ENCODE measurements at places on chromosomes 7 and 10.

DNA sequence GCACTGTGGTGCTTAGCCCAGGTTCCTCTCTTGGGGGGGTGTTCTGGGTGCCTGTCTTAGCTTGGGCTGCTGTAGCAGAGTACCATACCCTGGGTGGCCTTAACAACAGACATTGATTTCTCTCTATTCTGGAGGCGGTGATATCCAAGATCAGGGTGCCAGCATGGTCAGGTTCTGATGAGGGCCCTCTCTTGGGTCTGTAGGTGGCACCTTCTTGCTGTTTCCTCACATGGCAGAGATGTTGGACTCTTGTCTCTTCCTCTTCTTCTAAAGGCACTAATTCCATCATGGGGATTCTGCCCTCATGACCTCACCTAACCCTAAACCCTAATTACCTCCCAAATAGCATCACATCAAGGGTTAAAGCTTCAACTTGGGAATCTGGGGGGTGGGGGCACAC is 19.9 kb upstream of the CRHR2 start:
- no peak for DNase-seq

DNA sequence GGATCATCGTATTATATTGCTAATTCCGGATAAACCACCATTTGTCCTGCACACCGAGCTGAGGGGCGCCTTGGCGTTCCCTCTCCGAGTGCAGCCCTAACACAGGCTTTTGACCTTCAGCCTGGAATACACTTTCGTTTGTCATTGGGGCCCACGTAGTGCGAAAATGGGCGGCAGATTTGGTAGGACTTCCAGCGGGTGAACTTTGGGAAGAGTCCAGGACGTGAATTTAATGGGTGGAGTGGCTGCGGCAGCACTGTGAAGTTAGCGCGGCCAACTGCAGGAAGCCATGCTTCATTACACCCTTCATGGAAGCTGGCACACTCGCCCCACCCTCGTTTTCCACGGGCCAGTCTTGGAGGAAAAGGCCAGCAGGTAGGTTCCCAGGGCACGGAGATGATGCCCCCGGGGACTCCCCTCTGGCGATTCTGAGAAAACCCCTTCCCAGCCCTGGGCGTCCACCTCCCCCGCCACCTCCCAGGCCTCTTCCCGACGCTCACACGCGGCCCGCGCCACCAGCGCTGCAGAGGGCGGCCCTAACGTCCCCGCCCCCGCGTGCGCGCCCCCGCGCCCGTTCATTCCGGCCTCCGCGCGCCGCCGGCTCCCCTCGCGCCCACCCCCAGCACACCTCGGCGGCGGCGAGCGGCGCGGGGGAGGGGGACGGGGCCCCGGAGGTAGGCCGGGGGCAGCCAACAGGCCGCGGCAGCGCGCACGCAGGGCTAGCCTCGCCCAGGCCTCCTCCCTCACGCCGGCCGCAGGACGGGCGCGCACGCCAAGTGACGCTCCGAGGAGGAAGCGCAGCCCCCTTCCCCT is at the start of gene MLLT10:
Gene MLLT10, plus strand, starts transcription at position 766 of the 813 bp plus-strand sequence. CDS start 413 bp downstream, outside the sequence.
- peak; percentile 95 for DNase-seq

- DNase-seq = no peak
Measured at GRCh38 chr7:123090456-123090855, 95.0 kb upstream of the TAS2R16 start.

DNA sequence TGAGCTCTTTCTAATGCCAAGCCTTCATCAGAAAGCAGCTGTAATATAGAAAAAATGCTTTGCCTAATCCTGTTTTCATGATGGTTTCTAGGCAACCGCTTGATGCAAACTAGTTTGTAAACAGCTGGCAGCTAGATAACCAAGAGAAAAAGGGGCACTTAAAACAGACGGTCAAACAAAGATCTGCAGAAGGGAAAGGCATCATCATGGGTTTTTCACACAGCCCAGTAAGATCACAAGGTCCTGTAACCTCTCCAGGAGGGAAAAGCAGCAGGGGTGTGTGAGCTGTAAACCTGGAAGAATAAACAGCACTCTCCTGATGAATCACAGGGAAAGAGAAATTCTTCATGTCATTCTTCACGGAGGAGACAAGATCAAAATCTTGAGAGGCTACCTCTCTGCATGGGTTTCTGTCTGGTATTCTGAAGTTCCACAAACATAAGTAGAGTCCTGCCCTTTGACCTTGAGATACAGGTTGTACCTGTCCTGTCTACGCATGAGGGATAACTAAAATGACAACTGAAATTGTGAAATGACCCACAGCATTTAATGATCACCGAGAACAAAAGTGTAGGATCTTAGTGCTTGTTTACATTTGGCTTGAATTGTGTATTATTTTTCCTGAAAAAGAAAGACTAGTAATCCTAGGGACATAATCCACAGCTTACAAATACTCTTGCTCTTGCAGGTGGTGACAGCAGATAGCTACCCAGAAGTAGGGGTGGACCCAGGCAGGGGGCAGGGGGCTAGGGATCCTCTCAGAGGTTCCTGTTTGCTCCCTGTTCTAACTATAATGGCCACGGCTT is 48.0 kb downstream of the CREB3L2 start:
- peak; percentile 88 for DNase-seq

GRCh38 chr7:121262221-121262620 is 66.6 kb upstream of the WNT16 start:
- no peak for DNase-seq

GRCh38 chr10:4708123-4708759 is 117.8 kb upstream of the AKR1E2 start:
- DNase-seq = no peak

DNA sequence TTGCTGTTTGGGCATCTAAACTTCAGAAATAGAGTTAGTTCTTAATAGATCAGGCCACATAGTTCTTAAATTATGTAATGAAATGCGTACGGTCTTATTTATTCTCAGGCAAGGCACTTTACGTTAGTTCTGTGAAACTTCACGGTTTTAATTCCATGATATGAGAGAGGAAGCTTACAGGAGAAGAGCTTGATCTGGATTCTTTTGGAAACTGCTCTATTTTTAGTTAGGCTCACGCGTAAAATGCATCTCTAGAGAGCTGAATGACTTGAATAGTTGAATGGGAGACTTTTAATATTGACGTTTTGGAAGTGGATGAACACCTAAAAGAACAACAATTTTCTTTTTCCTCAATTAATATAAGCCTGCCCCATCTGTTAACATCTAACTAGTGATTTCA is 71.1 kb downstream of the PRKG1 start:
- no peak for DNase-seq

DNA sequence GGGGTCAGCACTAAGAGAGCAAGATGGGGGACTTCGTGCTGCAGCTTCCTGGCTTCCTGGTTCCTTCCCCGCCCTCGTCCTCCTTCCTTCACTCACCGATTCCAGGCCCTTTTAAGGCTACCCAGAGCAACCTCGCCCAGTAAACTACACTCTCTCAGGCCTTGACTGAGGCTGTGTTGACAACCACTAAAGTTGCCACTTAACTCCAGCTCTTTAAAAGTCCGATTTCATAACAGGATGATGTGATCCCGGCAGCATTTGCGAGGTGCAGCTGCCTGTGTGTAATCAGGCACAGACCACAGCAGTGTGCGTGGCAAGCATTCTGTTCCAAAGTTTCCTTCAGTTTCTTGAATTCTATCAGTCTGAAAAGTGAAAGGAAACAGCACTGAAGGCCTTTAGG is 110.6 kb downstream of the RAB11FIP2 start:
- DNase-seq = peak; percentile 17

GRCh38 chr10:62610649-62611229 is 193.8 kb upstream of the ADO start:
- DNase-seq = peak; percentile 62

DNA sequence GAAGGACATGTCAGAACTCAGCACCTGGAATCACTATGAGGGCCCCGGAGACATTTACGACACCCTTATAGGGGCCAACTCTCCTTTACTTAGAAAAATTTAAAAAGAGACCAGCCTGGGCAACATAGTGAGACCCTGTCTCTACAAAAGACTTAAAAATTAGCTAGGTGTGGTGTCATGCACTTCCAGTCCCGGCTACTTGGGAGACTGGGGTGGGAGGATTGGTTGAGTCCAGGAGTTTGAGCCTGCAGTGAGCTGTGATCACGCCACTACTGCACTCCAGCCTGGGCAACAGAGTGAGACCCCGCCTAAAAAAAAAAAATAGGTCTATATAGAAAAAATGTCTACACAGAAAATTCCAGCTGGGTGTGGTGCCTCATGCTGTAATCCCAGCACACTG is 7.5 kb upstream of the CYTH3 start:
- no peak for DNase-seq

DNA sequence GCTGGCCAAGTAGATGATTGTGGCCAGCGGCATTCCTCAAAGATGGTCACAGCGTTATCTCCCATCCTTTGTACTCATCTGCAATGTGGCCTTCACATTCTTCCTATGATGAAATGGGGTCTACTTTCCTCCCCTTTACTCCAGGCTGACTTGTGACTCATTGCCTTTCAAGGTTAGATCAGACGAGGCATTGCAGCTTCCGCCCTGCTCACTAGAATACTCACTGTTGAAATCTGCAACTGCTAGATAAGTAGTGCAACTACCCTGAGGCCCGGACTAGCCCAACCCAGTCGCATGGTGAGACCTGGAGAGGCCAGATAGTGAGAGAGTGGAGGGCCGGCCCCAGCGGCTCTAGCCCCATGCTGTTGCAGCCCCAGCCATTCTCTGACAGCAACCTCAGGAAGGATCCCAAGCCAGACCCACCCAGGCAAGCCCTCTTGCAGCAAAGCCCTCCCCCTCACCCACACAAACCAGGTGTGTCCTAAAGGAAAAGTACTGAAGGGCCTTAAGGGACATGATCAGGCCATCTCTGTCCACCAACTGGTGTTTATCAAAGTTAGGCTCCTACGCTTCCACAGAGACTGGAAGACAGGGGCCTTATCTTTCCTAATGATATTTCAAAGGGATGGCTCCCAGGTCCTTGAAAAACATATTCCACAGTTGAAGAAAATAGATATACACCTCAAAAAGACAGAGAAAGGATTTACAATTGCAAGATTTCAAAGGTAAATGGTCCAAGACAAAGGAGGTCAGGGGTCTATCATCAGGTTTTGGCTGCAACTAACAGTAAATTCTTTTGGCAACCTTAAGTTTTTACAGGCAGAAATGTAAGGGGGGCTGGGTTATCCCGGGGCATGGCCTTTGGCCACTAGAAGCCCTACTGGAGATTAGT is 107.2 kb upstream of the TRIM24 start:
- DNase-seq = peak; percentile 23

DNA sequence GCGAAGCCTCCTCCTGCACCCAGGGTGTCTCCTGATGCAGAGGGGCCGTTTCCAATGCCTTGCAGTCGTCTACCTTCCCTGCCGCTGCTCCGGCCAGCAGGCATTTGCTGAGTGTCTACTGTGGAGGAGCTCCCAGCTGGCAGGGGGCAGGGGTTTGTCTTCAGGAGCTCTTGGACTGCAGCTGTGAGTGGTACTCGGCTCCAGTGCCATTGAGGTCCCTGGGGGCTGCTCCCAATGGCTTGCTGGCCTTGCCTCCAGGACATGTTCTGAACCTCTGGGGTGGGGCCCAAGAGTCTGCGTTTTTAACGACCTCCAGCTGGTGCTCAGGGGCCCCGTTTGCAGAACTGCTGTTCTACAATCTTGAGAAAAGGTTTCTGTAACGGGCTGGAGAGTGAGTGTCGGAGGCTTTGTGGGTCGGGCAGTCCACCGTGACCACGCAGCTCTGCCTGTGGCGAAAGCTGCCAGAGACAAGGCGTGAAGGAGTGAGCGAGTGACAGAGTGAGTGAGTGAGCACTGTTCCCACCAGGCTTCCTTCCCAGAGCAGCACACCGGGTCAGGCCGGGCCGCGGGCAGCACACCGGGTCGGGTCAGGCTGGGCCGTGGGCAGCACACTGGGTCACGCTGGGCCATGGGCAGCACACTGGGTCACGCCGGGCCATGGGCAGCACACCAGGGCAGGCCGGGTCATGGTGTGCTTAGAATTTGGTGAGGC is 520.2 kb downstream of the PTPRN2 start:
- DNase-seq = no peak

- peak; percentile 48 for DNase-seq
Measured at GRCh38 chr7:151060416-151061212, 1.2 kb downstream of the SLC4A2 start.

Measured in ELR (cell line).